ENCODE measurements at places on chromosomes 1 and 21.

GRCh38 chr1:153513666-153514065 lies 22.1 kb downstream of the S100A6 start:
- no peak for DNase-seq

- DNase-seq = no peak
These were observed 12.4 kb downstream of the ANGEL2 start for GRCh38 chr1:213003256-213003655.

DNA sequence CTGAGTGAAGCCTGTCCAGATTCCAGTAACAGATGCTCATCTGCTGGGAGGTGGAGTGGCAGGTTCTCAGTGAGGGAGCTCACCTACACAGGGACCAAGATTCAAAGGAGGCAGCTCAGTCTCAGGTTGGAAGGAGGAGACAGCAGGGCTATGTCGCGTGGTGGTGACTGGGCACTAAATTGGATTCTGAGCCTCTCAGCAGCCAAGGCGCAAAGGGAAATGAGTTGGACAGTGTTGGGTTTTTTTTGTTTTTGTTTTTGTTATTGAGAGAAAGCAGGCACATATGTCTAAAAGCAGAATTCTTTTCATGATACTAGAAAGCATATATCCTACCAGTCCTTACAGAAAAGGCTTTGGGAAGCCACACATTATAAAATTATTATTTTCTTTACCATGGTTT lies 26.2 kb downstream of the UMODL1 start:
- DNase-seq = no peak

DNA sequence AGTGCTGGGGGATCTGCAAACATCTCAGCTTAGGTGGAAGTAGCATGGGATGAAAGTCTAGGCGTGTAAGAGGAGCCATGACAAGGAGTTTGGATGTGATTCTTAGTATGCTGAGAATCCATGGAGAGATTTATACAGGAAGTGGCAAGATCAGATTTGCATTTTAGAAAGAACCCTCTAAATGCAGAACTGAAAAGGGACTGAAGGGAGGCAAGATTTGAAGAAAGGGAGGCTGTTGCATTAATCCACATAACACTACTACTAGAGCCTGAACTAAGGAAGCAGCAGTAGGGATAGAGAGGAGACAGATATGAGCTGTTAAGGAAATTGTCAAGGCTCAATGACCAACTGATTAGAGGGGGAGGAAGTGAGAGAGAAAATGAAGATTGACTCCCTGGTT lies 9.8 kb downstream of the C1orf74 start:
- DNase-seq = no peak

GRCh38 chr1:43913051-43913501 lies 20.5 kb upstream of the ARTN start:
- no peak for DNase-seq

DNA sequence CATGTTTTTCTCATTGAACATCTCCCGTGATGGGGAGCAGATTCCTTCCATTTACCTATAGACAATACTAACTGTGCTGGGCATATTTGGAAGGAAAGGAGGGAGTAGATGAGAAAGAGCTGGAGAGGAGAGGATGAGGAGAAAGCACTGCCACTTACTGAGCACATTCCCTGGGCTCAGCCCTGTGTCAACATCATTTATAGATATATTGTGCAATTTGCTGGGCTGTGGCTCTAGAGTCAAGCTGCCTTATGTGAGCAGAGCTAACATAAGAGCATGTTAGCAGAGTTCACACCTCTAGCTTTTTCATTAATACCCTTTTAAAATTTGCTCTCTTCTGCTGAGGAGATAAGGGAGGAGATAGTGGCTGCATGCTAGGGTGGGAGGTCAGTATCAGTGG lies 22.3 kb upstream of the CD53 start:
- DNase-seq = no peak

DNA sequence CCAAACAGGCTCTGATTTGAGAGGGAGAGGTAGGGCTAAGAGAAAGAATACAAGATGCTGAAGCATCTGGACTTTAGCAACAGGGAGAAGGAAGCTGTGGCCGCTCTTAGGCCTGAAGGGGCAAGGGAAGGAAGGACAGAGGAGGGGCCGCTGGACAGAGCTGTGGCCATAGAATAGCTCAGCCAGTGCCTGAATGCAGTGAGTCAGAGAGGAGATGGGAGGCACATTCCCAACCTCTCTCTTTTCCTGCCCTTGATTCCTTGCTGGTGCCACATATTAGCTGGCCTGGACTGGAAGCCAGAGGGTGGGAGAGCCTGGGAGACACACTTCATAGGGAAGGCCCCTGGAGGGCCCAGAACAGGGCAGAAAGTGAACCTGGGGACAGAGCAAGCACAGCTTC lies 83.4 kb upstream of the POU3F1 start:
- DNase-seq = no peak

DNA sequence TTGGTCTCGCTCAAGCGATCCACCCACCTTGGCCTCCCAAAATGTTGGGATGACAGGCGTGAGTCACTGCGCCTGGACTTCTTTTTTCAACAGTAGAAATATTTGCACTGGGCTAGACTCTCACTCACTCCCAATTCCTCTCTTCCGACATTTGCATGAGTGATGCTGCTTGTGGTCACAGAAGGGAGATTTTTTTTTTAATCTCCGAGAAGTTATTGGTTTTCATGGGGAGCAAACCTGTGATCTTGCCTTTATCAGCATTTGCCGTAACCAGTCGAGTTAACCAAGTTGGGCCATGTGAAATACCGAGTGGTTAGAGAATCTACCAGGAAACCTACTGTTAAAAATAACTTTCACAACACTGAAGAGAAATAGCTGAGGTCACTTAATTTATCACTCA lies 21.1 kb downstream of the ERG start:
- no peak for DNase-seq

DNA sequence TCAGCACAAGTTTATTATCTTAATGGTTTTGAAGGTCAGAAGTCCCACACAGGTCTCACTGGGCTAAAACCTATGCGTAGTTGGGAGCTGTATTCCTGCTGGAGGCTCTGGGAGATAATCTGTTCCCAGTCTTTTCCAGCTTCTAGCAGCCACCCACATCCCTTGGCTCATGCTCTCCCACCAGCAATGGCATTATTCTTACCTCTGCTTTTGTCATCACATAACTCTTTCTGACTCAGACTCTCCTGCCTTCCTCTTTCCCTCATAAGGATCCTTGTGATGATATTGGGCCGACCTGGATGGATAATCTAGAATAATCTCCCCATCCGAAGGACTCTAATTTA lies 122.2 kb upstream of the PRDX6 start:
- no peak for DNase-seq

GRCh38 chr21:42578761-42579415 lies 65.2 kb downstream of the SLC37A1 start:
- DNase-seq = no peak

- DNase-seq = no peak
These were observed 91.5 kb upstream of the GCLM start for GRCh38 chr1:94000510-94001282.

Measured in NCI-H1436 treated with DMSO at 0.1 percent for 48 hours (cell line).